ENCODE measurements at places on chromosomes 13 and 19.

DNA sequence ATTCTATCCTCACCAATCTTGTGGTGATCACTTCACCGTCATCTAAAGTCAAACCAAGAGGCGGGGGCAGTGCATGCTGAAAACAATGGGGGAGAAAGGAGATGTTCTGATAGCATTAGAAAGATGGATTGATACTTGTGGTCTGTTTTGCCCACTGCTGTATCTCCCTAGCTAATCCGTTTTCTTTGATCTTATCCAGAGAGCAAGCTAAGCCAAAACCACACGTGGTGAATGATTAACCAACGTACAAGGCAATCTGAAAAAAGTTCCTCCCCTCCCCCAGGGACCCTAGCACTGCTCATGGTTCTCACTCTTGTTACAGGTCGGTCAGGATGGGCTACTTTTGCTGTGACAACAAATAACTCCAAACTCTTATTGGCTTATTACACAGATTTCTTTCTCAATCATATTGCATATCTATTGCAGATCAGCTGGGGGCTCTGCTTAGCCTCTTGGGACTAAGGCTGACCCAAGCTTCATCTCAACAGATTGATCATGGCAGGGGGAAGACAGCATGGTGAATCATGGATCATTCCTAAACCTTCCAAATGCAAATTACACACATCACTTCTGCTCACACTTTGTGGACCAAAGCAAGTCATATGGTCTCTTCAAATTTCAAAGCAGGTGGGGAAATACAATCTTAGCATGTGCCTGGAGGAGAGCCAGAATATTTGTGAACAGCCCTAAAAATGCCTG lies 11.9 kb upstream of the C13orf42 start:
- no peak for DNase-seq

DNA sequence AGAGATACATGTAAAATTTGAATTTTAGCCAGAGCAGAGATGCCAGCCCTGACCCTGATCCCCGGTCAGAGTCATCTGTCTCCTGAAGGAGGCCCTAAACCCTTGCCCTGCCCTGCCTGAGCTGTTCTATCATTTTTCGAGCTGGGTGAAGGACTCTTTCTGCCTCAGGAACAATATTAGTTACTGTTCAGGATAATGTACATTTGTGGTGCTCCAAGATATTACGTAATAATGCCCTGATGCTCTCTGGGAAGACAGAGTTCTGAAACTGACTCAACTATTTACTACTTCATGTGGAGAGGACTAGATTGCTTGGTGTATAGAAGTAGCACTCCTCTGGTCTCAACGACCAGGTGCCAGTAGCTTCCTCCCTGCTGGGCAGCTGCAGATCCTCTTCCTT lies 37.9 kb upstream of the UBL3 start:
- DNase-seq: no peak

GRCh38 chr13:32707471-32707870 lies 121.2 kb downstream of the PDS5B start:
- DNase-seq: no peak

- DNase-seq: no peak
Observed at GRCh38 chr19:21691661-21692060, 75.7 kb downstream of the ZNF100 start.

DNA sequence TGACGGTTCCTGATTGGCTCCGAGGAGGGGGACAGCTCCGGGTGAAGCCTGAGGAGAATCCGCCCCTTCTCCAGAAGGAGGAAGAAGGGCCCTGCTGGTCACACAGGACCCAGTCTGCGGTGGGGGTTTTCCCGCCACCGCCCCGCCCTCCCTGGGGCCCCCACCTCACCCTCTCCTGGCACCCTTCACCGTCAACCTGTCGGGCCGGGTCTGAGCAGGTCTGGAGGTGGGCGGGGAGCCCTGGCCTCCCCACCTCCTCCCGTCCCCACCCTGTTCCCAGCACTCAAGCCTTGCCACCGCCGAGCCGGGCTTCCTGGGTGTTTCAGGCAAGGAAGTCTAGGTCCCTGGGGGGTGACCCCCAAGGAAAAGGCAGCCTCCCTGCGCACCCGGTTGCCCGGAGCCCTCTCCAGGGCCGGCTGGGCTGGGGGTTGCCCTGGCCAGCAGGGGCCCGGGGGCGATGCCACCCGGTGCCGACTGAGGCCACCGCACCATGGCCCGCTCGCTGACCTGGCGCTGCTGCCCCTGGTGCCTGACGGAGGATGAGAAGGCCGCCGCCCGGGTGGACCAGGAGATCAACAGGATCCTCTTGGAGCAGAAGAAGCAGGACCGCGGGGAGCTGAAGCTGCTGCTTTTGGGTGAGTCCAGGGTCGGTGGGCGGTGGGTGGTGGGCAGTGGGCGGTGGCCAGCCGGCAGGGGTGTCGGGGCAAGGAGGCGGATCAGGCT lies at the start of gene GNA15:
GNA15 (plus strand) TSS at position 73 of the 723 bp plus-strand sequence; CDS start at position 491, 418 bp downstream.
- no peak for DNase-seq

Measured in COLO829 (cell line).